ENCODE measurements at places on chromosomes 5 and 9.

DNA sequence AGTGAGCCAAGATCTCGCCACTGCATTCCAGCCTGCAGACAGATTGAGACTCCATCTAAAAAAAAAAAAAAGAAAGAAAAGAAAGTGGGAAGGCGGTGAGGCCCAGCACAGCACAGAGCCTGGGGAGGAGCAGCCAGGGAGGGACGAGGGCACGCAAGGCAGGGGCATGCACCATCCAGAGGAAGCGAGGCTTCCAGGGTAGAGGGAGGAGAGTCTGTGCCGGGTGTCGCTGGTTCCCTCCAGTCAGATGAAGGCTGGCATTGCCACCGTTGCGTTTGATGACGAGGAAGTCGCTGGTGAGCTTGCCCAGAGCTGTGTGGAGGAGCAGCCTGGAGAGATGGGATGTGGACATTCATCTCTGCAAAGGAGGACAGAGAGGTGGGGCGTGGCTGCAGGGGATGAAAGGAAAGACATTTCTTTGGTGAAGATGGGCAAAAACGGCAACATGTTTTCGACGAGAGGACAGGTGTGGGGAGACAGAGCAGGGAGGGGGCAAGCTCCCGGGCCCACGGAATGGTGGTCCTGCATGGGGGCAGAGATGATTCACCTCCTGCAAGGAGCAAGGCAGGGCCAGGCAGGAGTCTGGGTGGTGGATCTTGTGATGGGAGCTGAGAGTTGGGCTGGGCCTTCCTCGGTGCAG, 18.6 kb upstream of the OLFM1 start:
- DNase-seq = no peak

DNA sequence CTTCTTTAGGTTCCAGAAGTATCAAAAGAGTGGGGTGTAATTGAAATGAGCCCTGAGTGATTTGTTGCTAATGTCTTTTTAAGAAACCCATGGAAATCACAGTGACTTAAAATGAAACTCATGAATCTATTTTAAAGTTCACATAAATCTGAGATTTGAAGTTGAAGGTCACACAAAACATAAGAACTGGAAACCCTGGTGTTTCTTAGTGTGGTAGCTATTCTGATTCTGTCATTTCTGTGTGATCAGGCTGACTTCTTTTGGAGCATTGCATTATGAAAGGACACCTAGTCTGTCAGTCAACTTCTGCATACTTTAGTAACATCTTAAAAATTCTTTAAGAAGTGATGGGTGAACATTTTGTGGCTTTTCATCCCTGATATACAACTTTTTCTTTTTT, 448.8 kb downstream of the TLE4 start:
- DNase-seq = no peak

- DNase-seq = no peak
Measured at GRCh38 chr9:107842530-107842929, 353.0 kb upstream of the KLF4 start.

- no peak for DNase-seq
Measured at GRCh38 chr9:112339886-112340285, 6.5 kb upstream of the PTBP3 start.

GRCh38 chr9:80968611-80969010, 720.7 kb downstream of the TLE1 start:
- DNase-seq = no peak

DNA sequence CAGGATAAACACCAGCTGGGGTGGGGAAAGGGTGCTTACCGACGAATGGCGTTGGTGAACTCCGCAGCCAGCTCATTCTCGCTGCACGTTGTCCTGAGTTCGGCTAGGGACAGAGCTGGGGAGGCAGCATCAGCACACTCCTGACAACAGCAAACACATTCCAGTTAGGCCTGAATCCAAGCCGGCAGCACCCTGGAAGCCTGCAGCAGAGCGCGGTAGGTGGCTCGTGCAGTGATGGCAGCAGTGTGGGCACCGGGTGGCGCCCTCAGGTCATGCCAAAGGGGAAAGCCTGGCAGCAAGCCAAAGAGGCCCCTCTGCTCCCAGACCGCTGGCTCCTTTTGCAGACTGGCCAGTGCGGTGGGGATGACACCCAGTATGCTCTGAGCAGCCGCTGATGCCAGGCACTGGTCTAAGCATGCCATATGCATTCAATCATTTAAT, 66.9 kb downstream of the DCP2 start:
- peak; percentile 29 for DNase-seq

- DNase-seq = no peak
Measured at GRCh38 chr9:91567642-91568274, 144.1 kb upstream of the NFIL3 start.

GRCh38 chr9:93950619-93951601, 4.2 kb downstream of the BARX1 start:
- DNase-seq = no peak

DNA sequence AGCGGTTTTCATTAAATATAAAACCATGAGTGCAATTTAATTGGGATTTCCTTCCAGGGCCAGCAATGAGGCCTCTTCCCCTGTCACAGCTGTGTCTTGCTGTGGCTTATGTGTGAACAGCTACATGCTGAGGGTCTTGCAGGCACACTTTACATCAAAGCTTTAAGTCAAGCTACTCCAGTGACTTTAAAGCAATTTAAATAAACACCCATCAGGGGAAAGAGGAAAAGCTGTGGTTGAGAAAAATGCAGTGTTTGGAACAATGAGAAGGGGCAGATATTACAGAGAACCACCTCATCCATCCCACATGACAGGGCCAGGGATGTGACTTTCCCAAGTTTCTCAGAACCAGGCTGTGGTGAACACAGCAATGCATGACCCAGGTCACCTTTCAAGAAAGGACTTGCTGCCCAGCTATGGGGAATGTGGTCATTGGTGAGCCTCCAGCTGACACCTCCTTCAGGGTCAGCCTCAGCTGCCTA, 115.9 kb upstream of the LPAR1 start:
- no peak for DNase-seq

GRCh38 chr5:31680528-31680927, 41.6 kb downstream of the PDZD2 start:
- no peak for DNase-seq

GRCh38 chr9:113594484-113595299, 131.2 kb downstream of the RGS3 start:
- DNase-seq = no peak

DNA sequence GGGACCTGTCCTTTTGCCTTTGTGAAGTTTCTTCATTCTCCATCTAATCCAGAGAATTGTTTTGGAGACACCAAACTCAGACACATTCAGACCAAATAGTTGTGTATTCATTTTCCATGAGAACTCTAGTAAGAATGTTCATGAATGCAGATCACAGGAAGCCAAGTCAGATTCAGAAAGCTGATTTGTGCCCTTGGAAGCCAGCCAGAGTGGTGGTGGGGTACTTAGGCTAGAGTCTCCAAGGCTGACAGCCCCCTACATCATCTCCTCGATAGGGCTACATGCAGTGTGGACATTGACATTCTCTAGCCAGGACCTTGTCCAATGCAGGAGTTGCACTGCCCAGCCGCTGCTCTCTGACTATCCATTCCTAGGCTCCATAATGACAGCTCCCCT, 137.6 kb downstream of the UGCG start:
- no peak for DNase-seq
